GM13976 (cell line): ENCODE measurements at places on chromosomes 7 and 10.

DNA sequence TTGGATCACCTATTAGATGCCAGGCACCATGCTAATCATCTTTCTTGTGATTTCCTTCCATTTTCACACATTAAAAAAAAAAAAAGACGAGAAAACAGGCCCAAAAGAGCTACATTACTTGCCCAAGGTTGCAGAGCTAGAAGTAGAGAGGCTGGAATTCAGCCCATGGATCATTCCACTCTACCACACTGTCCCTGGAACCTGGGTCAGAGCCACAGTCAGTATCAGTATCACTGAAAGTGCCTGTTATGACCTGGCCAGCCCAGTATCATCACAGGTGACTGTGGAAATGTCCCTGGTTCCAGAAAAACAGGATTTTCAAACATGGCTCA is 3.3 kb upstream of the FLNC start:
- DNase-seq = no peak

GRCh38 chr10:124003070-124003419 is 90.4 kb downstream of the CHST15 start:
- DNase-seq = peak; percentile 16

- DNase-seq = no peak
Observed at GRCh38 chr10:3255075-3255474, 82.5 kb upstream of the PITRM1 start.

DNA sequence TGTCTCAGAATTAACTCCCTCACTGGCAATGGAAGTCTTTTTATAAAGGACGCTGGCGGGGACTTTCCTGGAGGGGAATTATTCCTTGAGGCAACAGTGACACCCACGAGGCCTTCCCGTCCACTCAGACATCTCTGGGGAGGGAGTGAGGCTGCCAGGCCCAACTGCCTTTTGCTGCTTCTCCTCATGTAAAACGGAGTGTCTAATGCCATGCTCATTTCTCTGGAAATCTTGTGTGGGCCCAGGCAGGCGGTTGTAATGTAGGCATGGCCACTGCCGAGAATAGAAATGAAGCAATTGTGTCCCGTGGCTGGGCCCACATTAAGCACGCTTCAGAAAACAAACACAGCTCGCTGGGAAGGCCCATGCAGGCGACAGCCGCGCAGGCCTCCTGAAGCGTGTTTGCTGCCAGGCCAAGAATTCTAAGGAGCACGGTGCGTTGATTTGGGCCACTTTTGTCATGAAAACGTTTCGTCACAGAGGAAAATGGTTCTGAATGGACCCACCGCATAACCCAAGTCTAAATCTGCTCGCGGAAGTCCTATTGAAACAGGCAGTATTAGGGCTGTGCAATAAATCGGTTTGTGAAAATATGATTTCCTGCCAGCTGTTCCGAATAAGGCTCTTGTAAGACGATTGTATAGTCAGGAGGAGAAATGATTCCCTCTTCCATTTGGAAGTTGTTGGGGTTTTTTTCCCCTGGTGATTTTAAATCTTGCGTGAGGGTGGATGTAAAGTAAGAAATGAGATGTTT is 104.2 kb upstream of the CHST15 start:
- DNase-seq = no peak

- no peak for DNase-seq
Observed at GRCh38 chr10:31456468-31456867, 137.5 kb downstream of the ZEB1 start.
